Endothelial cell (in vitro differentiated cells): ENCODE measurements at places on chromosomes 7 and 10.
A peak's percentile ranks its signal among the peaks of the same experiment; 100 is the strongest.

DNA sequence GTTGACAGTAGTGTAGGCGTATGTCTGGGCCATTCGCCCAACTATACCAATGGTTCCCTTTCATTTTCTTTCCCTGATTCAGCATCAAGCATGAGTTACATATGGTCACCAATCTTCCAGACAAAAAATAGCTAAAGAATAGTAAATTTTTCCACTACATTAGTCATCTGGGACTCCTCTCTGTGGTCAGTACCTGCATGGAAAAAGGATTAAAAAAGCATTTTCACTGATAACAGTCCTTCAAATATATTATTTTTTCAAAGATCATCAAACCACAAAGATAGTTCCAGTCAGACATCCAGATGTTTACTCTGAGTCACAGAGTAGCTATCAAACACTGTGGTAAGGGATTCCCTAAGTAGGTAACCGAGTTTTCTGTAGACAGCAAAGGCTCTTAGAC lies 302.6 kb upstream of the SEMA3D start:
- H3K27me3 ChIP-seq, result no peaks in the 10 kb centered on the region
- H3K4me3 ChIP-seq, result no peak overlapping the region
- H3K27ac ChIP-seq, result no peak overlapping the region
- H3K36me3 ChIP-seq, result no peaks in the 10 kb centered on the region
- no peak for DNase-seq

GRCh38 chr7:22174574-22174953 lies 182.4 kb downstream of the RAPGEF5 start:
- peak overlapping the region; percentile 17 for H3K4me3 ChIP-seq
- peaks cover 7% of the 10 kb centered on the region for H3K27me3 ChIP-seq
- DNase-seq, result no peak

GRCh38 chr7:117673839-117674238 lies 194.0 kb downstream of the CFTR start:
- DNase-seq, result no peak
- no peak overlapping the region for H3K4me3 ChIP-seq
- no peaks in the 10 kb centered on the region for H3K36me3 ChIP-seq

DNA sequence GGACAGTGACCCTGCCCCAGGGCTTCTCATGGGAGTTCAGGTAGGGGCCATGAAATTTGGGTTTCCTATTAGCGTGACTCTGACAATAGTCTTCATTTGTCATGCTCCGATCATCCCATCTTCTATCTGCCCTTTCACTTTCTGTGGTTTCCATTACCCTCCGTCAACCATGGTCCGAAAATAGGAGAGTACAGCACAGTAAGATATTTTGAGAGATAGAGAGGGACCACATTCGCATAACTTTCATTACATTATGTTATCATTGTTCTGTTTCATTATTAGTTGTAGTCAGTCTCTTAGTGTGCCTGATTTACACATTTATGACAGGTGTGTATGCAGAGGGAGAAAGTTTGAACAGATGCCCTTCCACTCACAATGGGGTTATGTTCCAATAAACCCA lies 649.2 kb downstream of the SDK1 start:
- no peak overlapping the region for H3K27ac ChIP-seq
- H3K4me3 ChIP-seq, result no peak overlapping the region
- H3K27me3 ChIP-seq, result no peaks in the 10 kb centered on the region
- DNase-seq, result no peak

- H3K36me3 ChIP-seq, result no peaks in the 10 kb centered on the region
- no peak for DNase-seq
- H3K4me3 ChIP-seq, result no peak overlapping the region
- H3K27me3 ChIP-seq, result no peaks in the 10 kb centered on the region
- no peak overlapping the region for H3K27ac ChIP-seq
- peaks cover 2% of the 10 kb centered on the region for H3K4me1 ChIP-seq
These were observed 25.7 kb downstream of the OPALIN start for GRCh38 chr10:96333101-96333500.

- H3K27me3 ChIP-seq, result peaks cover 1% of the 10 kb centered on the region
- H3K36me3 ChIP-seq, result no peaks in the 10 kb centered on the region
- peaks cover 3% of the 10 kb centered on the region for H3K4me1 ChIP-seq
- DNase-seq, result no peak
- H3K27ac ChIP-seq, result no peak overlapping the region
These were observed 14.8 kb downstream of the AKR1D1 start for GRCh38 chr7:138091032-138091431.

GRCh38 chr7:1302936-1303335 lies 70.3 kb downstream of the UNCX start:
- H3K27me3 ChIP-seq, result peaks cover 5% of the 10 kb centered on the region
- no peaks in the 10 kb centered on the region for H3K36me3 ChIP-seq
- no peak overlapping the region for H3K27ac ChIP-seq
- no peak overlapping the region for H3K4me3 ChIP-seq

DNA sequence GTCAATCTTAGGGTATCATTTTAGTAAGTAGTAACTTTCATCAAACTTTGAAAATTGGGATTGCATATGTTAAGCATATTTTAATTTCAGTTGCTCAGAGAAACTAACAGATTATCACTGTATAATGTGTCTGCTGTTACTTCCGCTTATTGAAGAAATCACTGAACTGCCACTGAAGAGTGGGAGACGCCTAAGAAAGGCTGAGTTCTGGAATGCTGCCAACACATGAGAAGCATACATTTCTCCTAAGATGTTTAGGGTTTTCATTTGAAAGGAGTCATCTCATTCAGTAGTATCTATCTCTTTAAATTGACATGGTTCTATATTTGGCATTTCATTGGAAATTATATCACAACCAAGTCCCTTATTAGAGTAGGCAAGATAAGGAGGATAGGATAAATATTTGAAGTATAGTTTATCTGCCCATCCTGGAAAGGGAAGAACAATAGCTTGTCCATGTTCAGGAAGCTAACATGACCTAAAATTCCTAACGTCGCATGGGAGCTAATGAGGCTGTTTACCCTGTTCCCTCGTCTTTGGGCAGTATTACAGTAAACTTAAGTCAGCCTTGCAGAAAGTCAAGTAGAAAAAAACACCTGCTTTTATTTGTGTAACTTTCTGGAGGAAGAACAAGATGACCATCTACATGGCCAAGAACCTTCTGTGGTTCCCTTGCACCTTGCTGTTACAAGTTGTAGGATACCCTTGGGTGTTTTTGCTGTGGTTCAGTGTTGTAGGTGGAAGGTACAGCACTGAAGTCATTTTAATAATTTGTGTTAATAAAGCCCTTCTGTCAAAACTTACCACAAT lies 67.3 kb downstream of the NHLRC2 start:
- no peak for DNase-seq
- no peak overlapping the region for H3K27ac ChIP-seq
- no peaks in the 10 kb centered on the region for H3K27me3 ChIP-seq
- H3K4me3 ChIP-seq, result no peak overlapping the region
- no peaks in the 10 kb centered on the region for H3K4me1 ChIP-seq
- no peaks in the 10 kb centered on the region for H3K36me3 ChIP-seq

- H3K4me1 ChIP-seq, result no peaks in the 10 kb centered on the region
- no peak overlapping the region for H3K27ac ChIP-seq
- no peak for DNase-seq
- H3K27me3 ChIP-seq, result peaks cover 2% of the 10 kb centered on the region
These were observed 411.3 kb upstream of the AUTS2 start for GRCh38 chr7:69186974-69187373.

- H3K4me1 ChIP-seq, result no peaks in the 10 kb centered on the region
- no peaks in the 10 kb centered on the region for H3K36me3 ChIP-seq
- H3K27me3 ChIP-seq, result no peaks in the 10 kb centered on the region
- peak; percentile 41 for DNase-seq
These were observed 4.1 kb upstream of the ARHGAP21 start for GRCh38 chr10:24727786-24728185.

DNA sequence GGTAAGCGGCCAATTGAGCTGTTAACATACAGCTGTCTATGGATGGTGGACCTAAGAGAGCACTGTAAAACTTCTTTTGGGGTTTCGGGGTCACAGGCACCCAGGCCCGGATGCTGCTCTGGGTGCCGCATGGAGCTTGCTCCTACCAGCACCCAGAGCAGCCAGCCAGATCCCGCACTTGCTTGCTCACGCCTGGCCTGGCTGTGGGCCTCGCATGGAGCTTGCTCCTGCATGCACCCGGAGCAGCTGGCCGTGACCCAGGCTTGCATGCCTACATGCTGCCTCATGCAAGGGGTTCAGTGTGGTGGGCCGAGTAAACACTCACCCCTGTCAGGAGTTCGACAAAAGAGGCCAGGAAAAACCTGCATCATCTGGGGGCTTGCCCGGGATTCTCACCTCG lies 896.9 kb downstream of the SORCS1 start:
- H3K27ac ChIP-seq, result no peak overlapping the region
- DNase-seq, result no peak
- no peaks in the 10 kb centered on the region for H3K27me3 ChIP-seq
- no peaks in the 10 kb centered on the region for H3K4me1 ChIP-seq
- no peaks in the 10 kb centered on the region for H3K36me3 ChIP-seq
- H3K4me3 ChIP-seq, result no peak overlapping the region

GRCh38 chr7:90850066-90850465 lies 253.9 kb downstream of the CDK14 start:
- no peak for DNase-seq
- H3K4me1 ChIP-seq, result no peaks in the 10 kb centered on the region
- H3K4me3 ChIP-seq, result no peak overlapping the region
- H3K27me3 ChIP-seq, result peaks cover 5% of the 10 kb centered on the region
- no peak overlapping the region for H3K27ac ChIP-seq

DNA sequence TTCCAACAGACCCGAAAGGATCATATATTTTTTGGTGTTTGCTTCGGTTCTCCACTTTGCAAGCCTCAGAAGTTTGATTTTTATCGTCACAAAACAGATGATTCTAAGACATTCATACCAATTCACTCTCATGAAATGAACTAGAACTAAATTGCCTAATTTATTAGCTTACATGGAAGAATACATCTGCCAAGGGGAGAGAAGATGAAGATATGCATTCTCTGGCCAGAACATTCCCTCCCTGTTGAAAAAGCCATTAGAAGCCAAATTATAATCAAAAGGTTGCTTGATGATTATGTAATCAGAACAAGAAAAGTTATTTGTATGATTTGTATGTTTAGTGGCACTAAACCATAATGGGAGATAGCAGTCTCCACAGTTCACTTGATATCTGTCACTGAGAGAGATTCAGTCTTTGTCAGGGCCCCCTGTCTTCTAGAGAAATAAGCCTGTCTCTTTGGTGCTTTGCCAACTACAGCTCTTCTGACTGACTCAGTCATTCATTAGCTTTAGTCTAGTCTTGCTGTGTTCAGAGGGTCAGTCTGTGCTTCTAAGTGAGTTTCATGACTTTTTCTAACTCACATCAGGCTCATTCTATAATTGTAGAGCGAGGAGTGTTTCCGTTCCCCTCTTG lies 95.3 kb upstream of the GNAI1 start:
- no peaks in the 10 kb centered on the region for H3K36me3 ChIP-seq
- no peaks in the 10 kb centered on the region for H3K4me1 ChIP-seq
- peaks cover 2% of the 10 kb centered on the region for H3K27me3 ChIP-seq

GRCh38 chr10:123583639-123584418 lies 82.3 kb upstream of the GPR26 start:
- no peak overlapping the region for H3K4me3 ChIP-seq
- H3K36me3 ChIP-seq, result no peaks in the 10 kb centered on the region
- DNase-seq, result peak; percentile 90
- peaks cover 7% of the 10 kb centered on the region for H3K4me1 ChIP-seq
- H3K27ac ChIP-seq, result no peak overlapping the region
- peaks cover 6% of the 10 kb centered on the region for H3K27me3 ChIP-seq

- DNase-seq, result no peak
- peaks cover 12% of the 10 kb centered on the region for H3K36me3 ChIP-seq
- peak overlapping the region; percentile 93 for H3K4me3 ChIP-seq
- peaks cover 60% of the 10 kb centered on the region for H3K4me1 ChIP-seq
- H3K27ac ChIP-seq, result peak overlapping the region; percentile 74
- peaks cover 12% of the 10 kb centered on the region for H3K27me3 ChIP-seq
These were observed 2.7 kb downstream of the CHST15 start for GRCh38 chr10:124090601-124091209.

GRCh38 chr10:122656741-122657140 lies 42.9 kb downstream of the C10orf120 start:
- H3K27me3 ChIP-seq, result peaks cover 3% of the 10 kb centered on the region
- no peak for DNase-seq
- H3K36me3 ChIP-seq, result no peaks in the 10 kb centered on the region

DNA sequence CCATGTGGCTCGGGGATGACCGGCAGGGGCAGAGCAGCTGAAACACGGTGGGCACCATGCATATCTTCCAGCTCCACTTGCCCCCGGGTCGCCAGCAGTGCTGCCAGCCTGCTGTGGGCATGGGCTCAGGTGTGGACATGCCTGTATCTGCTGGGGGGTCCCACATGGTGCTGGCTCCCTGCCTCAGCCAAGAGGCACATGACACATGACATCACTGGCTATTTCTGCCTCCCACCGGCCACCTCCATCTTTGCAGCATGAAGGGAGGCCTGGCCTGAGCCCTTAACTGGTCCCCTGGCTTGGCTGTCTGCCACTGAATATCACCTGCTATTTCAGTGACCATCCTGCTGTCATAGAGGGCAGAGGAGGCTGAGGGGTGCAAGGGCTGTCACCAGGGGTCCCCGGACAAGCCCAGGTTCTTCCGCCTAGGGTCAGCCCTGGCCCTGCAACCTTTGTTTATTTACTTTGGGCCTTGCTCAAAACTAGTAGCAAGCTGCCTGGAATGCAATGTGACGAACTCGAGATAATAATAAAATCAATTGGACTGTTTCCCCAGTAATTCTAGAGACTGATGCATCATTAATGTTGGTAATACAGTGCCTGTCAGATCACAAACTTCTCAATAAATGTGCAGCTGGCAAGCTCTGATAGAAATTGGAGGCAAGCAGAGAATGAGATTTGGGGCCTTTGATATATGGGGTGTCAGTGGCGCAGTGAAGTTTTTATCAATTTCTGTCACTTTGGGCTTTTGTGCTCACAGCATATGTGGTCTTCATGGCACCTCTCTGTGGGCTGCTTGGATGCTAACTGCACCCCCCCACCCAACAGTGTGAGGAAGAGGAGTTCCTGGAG lies 28.5 kb downstream of the ZMIZ1 start:
- peaks cover 16% of the 10 kb centered on the region for H3K27me3 ChIP-seq
- H3K4me3 ChIP-seq, result no peak overlapping the region
- DNase-seq, result no peak
- peaks cover 70% of the 10 kb centered on the region for H3K4me1 ChIP-seq

DNA sequence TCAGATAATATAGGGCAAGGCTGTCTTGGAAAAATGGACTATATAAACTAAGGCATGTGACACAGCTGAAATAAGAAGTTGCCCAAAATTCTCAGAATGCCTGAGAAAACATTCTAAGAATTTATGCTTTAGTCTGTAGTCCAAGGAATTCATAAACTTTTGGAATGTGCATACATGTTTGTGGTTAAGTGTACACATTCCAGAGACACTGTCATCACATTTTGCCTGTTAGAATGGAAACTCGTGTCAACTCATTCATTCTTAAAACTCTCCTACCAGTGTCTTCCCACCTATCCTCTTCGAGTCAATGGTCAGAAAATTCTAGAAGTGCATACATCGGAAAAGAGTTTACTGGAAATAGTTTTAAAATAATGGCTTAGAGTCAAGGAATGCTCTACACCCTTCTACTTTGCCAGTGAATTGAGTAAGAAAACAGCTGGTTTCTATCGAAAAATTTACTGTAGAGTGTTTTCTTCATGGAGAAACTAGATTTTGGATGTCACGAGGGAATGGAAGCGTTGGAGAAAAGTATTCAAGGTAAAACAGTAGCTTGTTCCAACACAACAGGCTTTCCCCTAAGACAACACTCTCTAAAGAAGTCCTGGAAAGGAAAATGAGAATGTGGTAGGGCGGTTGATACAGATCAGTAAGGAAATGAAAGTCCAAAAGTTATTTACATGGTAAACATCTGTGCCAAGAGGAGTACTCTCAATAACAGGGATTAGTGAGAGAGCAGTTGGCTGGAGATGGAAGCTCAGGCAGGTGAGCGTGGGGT lies 1177.6 kb upstream of the C7orf33 start:
- H3K4me3 ChIP-seq, result no peak overlapping the region
- peaks cover 1% of the 10 kb centered on the region for H3K27me3 ChIP-seq
- no peaks in the 10 kb centered on the region for H3K36me3 ChIP-seq
- H3K27ac ChIP-seq, result no peak overlapping the region
